ENCODE measurements at places on chromosomes 3 and 15.

- no peak for DNase-seq
Observed at GRCh38 chr3:39122813-39123212, 15.3 kb downstream of the TTC21A start.

GRCh38 chr3:72969766-72970165 is 26.8 kb upstream of the PPP4R2 start:
- DNase-seq: no peak

DNA sequence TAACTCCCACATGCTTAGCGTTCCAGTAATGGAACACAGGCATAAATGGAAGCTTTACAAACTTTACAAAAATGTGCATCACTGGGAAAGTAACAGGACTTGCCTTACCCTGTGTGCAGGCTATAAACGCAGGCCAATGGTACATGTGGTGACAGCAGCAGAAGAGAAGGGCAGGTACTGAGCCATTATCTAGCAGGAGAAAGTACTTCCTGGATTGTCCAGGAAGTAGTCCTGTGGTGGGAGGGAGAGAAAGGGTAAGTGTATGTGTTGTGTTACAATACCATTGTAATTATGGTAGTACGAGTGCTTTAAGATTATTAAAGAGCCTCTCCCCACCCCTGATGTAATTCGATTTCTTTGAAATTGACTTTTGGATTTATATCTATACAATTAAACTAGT is 5.3 kb downstream of the ATP1B3 start:
- no peak for DNase-seq

- no peak for DNase-seq
Observed at GRCh38 chr3:141170678-141171295, 60.8 kb upstream of the PXYLP1 start.

GRCh38 chr3:54443561-54444161 is 321.3 kb downstream of the CACNA2D3 start:
- no peak for DNase-seq

DNA sequence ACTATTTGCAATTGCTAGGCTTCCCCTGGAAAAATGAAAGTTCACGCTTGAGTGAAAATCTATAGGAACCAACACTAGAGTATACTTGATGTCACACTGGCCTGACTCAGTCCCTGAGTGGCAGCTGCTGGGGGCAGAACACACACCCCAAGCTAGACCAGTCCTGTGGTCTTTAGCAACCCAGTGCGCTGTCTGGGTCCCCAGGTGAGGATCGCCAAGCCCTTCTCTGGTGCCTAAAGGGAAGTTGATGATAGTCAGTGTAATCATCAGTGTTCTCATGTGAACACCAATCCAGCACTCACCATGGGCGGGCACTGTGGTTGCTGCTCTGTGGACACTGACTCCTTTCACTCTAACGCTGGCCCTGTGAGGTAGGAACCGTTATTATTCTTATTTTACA is 11.2 kb downstream of the ALDH1A3 start:
- DNase-seq: no peak

- no peak for DNase-seq
Observed at GRCh38 chr15:91783008-91783407, 70.5 kb upstream of the SLCO3A1 start.

DNA sequence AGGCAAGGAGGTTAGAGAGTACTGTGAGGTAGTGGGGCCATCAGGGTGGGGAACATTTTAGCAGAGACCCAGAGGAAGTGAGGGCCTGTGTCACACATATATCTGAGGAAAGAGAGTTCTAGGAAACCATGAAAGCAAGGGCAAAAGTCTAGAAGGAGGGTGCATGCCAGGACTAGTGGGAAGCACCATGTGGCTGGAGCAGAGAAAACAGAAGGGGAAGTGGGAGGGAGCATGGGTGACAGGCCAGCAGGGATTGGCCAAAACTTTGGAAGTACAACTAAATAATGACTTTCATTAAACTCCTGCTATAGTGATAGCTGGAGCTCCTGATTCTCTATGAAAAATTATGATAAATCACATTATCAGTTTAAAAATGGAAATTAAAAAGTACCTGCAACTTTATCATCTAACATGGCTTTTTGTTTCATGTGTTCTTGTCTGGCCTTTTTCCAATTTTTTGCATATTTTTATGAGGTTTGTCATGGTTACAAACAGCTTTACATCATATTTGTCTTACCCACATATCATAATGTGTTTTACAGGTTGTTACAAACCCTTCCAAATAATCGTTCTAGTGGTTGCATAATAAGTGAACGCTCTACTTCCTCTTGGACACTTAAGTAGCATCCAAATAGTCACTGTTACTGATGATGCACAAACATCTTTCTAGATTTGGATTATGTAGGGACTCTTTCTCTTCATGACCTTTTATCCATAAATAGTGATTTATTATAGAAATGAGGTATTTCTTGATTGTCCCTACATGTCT is 168.3 kb downstream of the NEK10 start:
- no peak for DNase-seq

GRCh38 chr3:55271549-55271948 is 215.6 kb downstream of the WNT5A start:
- no peak for DNase-seq

- DNase-seq: no peak
Observed at GRCh38 chr15:57114070-57114469, 195.6 kb downstream of the TCF12 start.

GRCh38 chr3:48446425-48447193 is at the start of gene ATRIP:
ATRIP (plus strand) TSS chr3:48446737; CDS start chr3:48446846, 109 bp downstream.
- DNase-seq: peak; percentile 62

DNA sequence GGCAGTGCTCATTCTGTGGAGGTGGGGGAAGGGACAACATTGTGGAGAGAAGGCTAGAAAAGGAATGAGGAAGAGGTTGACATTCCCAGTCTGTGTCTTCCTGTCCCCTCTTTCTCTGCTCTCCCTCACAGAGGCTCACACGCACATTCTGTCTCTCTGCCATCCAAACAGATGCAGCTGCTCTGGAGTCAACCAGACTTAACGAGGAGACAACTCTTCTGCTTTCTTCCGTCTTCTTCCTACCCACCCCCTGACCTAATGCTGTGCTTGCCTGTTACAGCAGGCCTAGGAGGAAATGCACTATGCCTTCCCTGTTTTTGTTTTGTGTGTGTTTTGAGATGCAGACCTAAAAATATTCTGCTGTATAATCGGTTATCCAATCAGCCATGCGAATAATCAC is 121.9 kb downstream of the CACNA1D start:
- DNase-seq: no peak

All from stimulated activated CD8-positive, alpha-beta memory T cell treated with anti-CD3 and anti-CD28 coated beads, Interleukin-7, amount 100 ng/mL, for 1 hour (primary cell).